ENCODE measurements at places on chromosomes 5 and 9.

DNA sequence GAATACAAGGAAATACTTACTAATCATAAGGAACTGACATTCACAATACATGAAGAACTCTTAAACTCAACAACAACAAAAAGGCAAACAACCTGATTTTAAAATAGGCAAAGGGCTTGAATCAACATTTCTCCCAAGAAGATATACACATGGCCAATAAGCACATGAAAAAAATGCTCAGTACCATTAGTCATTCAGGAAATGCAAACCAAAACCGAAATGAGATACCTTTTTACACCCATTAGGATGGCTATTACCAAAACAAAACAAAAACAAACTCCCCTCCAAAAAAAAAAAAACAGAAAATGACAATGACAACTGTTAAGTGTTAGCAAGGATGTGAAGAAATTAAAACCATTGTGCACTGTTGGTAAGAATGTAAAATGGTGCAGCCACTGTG is 104.1 kb upstream of the ZNF462 start:
- DNase-seq = no peak

DNA sequence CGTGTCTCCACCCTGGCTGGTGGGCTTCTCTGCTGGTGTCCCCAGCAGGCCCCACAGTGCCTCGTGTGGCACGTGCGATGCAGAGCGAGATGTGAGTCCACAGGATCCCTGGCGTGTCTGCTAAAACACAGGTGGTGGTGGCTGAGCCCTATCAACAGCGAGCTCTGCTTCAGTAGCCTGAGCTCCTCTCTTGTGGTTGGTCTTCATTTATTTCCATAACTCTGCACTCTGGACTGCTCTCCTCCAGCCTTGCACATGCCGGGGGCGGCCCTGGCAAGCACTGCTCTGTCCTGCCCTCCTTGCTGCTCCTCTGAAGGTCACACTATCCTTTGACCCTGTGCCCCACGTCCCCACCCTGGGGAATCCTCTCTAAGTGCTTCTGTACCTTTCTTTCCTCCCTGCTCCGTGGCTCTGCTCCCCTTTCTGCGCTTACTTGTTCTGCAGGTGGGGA is 59.2 kb downstream of the NSUN2 start:
- no peak for DNase-seq

GRCh38 chr9:108282872-108283271 is 572.9 kb downstream of the ACTL7B start:
- no peak for DNase-seq

GRCh38 chr5:139147483-139148087 is 50.6 kb downstream of the SIL1 start:
- DNase-seq = no peak

DNA sequence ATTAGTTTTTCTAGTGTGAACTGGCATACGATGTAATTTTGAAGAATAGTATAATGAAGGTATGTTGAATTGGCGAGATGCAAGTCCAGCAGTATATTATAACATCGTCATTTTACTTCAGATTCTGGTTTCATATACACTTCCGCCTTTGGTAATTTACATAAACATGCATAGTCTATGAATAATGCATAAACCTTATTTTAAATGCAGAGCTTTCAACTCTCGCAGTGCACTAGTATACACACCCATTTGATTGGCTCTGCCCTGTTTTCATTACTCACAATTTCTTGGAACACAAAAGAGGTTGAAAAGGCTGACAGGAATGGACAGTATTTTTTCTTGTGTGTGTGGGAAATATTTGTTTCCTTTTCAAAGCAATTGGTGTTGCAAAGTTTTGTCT is 128.9 kb upstream of the CCNH start:
- DNase-seq = no peak

DNA sequence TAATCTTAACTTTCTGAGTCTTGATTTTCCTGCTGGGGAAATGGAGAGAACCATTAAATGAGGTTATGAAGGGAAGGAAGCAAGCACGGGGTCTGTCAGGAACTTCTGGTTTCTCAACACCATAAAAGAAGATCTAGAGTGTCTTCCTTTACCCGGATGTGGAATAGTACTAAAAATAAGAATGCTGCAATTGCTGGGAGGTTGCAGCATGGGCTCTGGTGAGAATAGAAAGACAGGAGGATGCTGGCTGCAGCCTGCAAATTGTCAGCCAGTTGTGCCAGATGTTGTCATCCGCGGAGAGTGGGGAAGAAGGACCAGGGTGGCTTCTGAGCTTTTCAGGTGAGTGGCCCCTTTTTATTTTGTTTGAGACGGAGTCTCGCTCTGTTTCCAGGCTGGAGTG is 69.3 kb upstream of the STC2 start:
- no peak for DNase-seq

- DNase-seq = no peak
Measured at GRCh38 chr5:60541980-60542379, 158.0 kb downstream of the DEPDC1B start.

- DNase-seq = no peak
Measured at GRCh38 chr5:174479325-174479724, 245.1 kb upstream of the MSX2 start.

- DNase-seq = peak; percentile 68
Measured at GRCh38 chr5:59799668-59800346, 93.7 kb downstream of the PDE4D start.

DNA sequence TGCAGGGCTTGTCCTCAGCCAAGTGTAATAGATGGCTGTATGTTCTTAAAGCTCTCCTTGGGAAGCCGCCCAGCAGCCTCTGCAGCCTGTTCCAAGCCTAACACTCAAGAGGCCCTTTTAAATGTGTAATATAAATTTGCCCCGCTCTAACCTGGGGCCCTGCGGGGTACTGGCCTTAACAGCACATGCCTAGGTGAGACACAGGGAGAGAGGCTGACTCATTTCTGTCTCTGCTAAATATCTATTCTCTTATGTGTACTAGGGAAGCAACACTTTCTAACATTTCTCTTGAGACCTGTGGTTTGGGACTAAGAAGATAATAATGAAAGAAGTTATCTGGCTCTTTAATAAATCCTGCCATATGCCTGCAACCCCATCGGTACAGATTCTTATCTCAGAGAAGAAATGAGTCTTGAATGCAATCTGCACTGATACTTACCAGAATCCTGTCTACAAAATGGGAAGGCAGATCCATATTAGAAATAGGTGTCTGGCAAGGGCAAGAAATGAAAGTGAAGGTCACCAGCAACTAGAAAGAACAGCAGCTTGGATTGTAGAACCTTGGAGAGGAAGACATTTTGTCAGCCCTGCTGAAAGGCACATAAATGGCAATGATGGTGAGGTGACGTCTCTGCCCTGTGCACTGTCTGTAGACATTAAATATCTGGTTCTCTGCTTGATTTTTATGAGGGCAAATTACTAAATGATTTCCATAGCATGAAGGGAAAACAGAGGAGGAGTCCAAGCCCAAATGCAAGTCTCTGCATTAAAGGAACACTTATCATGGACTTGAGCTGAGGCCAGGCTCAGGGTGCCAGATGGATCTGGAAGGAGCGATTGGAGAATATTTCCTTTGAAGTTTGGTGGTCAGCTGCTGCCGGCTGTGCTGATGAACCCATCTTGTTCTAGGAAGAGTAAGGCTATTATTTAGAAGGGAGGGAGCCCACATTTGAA is 14.5 kb upstream of the TGFBI start:
- DNase-seq = no peak

- no peak for DNase-seq
Measured at GRCh38 chr9:94110821-94111252, 26.6 kb downstream of the PTPDC1 start.

GRCh38 chr9:5787759-5788302 is 45.1 kb downstream of the ERMP1 start:
- DNase-seq = no peak

DNA sequence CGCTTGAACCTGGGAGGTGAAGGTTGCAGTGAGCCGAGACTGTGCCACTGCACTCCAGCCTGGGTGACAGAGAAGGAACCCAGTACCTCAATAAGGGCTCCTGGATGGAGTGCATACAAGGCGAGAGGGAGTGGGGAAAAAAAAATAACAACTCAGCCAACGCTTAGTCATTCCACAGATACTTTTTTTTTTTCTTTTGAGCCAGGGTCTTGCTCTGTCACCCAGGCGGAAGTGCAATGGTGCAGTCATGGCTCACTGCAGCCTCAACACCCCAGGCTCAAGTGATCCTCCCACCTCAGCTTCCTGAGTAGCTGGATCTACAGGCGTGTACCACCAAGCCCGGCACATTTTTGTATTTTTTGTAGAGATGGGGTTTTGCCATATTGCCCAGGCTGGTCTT is 59.5 kb upstream of the GGTA1 start:
- no peak for DNase-seq

GRCh38 chr5:53547226-53547625 is 13.2 kb upstream of the NDUFS4 start:
- no peak for DNase-seq

- DNase-seq = no peak
Measured at GRCh38 chr9:72046630-72047456, 13.6 kb downstream of the C9orf57 start.

GRCh38 chr9:134296301-134297082 is 29.8 kb upstream of the RXRA start:
- no peak for DNase-seq

DNA sequence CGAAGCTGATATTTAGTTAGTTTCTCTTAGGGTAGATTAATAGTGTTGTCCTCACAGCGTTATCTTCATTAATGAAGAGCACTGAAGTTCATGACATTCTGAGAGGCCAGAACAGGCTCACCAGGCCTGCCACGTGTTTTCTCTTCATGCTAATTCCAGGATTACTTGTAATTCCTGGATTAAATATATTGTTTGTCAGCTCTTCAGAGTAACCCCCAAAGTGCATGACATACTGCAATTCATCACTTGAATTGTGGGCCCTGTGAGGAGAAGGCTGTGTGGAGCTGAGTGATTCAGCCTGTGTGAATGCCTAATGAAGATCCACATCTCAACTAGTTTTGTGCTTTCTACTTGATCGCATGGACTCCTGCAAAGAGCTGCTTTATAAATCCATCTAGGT is 401.0 kb upstream of the ADAMTSL1 start:
- DNase-seq = no peak

- no peak for DNase-seq
Measured at GRCh38 chr9:110986529-110986928, 51.7 kb downstream of the LPAR1 start.

DNA sequence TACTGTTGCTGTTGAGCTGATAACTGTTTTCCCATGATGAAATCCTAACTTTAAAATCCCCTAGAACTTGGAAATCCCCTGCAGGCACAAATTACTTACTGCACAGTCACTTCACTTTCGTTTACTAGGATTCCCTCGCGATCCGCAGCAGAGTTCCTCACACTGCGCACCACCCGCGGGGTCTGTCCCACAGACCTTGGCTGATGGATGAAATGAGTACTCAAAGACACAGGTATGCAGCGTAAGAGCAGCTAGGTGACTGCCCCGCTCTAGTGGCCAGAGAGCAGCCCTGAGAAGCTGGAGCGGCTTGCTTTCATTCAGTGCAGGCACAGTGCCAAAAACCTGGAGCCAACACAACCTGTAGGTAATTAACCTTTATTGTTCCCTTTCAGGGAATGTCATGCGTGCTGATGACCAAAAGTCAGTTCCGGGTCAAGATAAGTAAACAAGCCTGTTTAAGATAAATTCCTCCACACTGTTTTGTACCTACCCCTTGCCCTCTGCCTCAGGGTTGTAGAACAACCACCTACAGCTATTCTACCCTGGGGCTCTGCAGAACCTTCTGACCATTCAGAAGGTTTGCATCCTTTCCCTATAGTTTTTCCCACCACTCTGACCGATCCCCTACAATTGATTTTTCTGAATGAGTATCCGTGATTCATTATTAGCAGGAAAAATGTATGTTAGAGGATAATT is 191.2 kb downstream of the CDH9 start:
- no peak for DNase-seq

DNA sequence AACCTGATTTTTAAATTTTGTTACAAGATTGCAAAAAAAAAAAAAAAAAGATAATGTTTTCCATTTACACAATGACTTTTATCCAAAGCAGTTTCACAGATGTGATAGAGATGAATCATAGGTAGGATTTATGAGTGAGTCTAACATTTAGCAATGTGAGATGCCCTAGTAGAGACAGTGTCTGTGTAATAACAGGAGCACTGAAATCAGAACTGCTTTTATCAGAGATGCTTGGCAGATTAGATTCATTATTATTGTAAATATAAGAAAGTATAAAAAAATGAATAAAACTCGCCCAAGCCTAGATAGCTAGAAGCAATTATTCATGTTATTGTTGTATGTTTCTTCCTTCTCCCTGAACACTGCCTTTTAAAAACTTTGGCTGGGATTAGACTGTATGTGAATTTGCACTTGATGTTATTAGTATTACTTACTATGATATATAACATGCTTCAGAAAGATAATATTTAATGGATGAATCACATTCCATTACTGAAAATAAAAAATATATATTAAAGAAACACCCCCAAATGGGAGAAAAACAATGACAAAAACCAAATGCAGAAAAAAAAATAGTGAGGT is 567.3 kb upstream of the KLF4 start:
- DNase-seq = no peak

DNA sequence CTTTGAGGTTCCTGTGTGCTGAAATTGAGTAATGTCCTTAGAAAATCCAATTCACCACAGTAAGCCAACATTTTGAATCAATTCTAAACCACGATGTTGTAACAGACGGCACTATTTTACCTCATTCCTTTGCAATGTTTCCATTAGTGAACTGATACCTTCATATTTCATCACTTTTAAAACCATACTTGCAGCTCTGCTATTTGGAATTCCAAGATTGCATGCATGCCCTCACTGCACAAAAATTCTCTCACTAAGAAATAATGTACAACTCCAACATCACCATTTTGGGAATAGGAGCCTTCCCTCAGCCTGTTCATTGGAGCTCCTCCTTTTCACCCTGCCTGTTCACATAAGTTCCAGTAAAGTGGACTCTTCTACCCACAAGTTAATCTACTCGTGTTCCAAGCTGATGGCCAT is 74.8 kb upstream of the TGFBR1 start:
- DNase-seq = no peak

GRCh38 chr9:99058964-99059921 is 45.7 kb upstream of the TGFBR1 start:
- no peak for DNase-seq

DNA sequence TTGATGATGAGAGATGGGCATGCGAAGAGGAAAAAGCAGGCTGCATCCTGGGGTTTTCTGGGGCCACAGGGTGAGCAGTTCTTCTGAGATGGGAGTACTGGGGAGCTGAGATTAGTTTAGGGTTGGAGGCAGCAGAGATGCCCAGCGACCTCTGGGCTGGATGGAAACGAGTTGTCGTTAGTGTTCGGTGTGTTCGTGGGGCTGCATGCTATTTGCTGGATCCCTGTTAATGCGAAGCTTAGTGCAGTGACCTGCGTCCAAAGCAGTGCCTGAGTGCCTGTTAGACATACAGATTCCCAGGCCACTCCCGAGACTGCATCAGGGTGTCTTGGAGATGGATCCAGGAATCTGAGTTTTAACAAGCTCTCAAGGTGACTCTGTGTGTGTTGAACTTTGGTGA is 201.3 kb downstream of the CACNA1B start:
- no peak for DNase-seq

All from NCI-H1694 treated with DMSO at 0.1 percent for 48 hours (cell line).